ENCODE measurements at places on chromosomes 4 and X.

DNA sequence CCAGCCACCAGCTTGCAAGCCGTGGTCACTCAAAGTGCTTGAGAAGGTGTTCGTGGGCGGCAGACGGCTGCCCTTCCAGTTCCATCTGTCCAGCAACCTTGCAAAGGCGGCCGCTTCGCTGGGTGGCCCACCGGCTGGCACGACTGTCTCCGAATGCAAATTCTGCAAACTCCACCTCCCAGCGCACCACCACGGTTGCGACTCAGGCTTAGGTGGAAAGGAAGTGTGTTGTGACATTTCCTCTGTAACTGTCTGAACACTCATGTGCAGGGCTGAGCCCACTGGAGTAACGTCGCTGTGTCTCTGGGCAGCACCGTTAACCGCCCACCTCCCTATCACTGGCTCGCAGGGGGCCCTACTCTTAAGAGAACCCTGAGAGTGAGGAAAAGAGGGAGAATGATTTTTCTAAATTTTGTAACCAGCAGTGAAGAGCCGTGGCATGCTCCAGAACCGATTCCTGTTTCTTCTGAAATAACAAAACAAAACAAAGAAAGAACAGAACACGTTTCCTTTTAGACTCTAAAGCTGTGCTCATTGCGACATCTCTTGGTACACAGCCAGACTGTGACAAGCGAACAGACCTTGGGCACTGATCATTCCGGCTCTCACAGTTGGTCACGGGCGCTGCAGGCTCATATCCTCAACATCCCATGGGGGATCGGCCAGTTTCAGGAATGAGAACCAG, at the start of gene P2RY8:
Gene P2RY8, minus strand, starts transcription at position 155 of the 685 bp plus-strand sequence. CDS start 70,627 bp downstream, outside the sequence.
- peak; percentile 10 for DNase-seq

GRCh38 chr4:38684271-38684670, 20.3 kb downstream of the KLF3 start:
- DNase-seq: no peak

- DNase-seq: no peak
Observed at GRCh38 chr4:40269133-40269532, 66.0 kb upstream of the CHRNA9 start.

DNA sequence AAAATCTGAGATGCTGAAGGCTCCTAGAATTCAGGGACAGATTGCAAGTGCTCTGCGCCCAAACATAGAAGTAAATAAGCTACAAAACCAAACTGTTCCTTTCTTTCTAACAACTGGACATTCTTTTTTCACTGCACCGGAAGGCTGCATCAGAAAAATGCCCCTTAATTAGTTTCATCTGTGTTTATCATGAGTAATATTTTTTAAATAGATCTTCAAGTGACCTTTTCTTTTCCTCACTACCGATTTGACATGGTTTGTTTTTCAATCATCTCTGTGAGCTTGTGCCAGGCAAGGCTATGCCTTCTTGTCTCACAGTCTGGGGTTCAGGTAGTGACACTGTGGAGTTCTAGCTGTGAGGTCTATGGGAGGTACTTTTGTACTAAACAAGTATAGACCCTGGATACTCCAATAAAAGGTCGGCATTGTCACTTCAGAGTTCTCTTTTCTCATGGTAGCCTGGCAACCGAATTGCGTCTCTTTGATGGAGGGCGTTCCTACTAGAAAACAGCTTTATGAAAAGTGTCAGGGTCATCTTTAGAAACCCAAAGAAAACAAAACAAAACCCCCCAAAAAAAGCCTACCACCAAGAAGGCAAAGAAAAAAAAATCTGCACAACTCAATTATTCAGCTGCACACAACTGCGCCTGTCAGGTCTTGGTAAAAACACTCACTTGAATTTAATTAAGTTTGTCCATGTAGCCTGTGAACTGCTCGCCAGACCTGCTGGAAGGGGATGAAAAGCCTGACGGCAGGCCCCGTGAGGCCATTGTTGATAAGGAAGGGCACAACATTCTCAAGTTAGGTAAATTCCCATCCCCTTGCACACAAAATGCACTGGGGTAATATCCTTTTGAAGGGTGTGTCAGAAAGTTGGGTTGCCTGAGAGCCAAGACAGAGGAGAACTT, 22.8 kb upstream of the ADAMTS3 start:
- no peak for DNase-seq

DNA sequence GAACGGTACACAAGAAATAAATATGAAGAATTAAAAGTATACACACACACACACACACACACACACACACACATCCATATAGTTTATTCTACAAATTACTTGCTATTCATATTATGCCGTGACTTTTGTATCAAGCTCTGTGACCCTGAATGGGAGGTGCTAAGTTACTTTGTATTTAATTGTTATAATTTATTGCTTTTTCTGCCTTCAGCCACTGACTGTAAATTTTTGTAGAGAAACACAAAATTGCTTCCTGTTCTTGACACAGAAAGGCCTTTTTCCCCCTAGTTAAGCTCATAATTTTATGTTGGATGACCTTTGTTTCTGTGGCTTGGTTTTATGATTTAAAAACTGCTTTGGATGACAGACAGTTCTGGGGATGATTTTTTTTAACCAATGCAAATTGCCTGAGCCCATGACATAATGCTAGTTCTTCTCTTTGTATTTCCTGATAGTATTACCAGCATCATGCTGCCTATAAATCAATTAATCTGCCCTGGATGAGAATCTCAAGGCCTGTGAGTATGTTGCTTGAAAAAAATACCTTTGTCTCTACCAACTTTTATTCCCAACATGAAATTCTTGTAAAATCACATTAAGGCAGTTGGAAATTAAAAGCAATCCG, 140.0 kb downstream of the FMR1NB start:
- no peak for DNase-seq

GRCh38 chrX:108396188-108396891, 41.9 kb downstream of the COL4A6 start:
- no peak for DNase-seq

DNA sequence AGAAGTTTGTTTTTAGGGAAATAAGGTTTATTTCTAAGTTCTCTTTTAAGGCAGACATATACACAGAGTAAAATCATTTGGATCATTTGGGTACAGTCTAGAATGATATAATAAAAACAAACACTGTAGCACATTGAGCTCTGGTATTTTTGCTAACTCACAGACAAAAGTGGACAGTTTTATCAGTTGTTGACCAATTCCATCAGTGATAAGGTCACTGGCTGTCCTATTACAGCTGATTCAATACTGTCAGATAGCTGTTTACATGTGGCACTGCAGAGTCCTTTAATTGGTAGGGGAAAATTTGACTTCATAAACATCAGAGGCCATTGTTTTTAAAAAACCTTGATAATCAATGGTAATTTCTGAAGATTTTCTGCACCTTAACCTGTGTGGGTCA, 3.5 kb downstream of the IBSP start:
- DNase-seq: no peak

DNA sequence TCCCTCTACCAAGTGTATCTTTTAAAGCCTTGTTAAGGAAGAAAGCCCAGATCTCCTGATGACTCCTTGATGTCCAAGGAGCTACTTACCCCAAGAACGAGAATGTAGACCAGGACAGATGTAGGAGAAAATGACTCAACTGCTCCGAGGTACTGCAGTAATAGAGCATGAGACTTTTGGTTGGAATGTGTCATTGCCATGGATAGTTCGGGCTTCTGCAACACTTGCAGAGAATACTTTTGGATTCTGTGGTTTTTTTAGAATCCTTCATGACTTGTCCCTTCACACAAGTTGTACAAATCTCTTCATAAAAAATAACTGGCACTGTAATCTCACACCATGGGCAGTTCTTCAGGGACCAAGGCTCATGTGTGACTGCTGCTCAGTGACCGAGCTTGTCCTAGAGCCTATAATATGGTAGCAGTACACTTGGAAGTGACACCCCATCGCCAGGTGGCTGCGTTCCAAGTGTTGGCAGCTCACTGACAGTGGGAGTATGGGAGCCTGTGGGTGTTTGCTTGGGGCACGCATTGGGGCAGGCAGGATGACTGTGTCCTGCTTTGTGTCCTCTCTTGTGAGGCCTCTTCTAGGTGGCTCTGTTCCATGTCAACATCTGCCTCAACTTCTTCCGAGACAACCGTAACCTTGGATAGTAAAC, 87.9 kb upstream of the WDR1 start:
- no peak for DNase-seq

DNA sequence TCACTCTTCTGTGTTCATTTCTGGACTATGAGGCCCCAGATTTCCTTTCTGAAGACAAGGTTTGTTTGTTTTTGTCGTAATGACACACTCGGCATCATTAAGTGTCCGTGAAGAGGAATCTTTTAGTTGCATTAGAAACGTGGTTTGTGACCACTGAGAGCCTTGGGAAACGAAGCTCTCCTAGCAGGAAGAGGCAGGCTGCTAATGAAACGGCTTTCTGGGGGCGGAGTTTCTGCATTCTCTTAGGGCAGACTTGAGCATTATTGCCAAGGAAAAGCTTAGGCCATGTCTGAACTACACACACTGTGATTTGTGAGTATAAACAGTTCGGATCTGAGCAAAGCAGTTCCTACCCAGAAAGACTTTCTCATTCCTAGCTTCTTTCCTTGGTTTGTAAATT, 64.0 kb downstream of the SOX3 start:
- DNase-seq: no peak

DNA sequence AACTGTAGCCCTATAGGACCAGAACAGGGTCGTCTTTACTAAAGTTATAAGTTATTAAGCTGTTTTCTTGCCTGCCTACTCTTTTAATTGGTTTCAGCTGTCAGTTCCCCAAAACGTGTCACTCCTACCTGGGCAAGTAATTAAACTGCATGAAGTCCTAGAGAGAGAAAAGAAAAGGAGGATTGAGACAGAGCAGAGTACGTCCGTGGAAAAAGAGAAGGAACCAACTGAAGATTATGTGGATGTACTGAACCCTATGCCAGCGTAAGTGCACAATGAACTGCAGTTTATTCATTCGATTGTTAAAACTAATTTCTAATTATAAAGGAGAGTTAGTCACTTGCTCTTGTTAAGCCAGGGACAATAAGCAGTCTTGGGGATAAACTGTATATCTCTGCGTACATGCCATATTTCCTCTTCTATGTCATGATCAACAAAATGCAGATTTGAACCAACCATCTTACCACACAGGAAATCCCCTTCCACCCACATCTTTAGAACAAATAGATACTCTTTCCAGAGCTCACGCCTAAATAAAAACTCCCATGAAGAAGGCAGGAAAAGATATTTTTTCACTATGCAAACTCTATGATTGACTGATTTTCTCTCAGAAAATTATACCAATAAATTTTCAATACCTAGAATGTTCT, 22.8 kb downstream of the STAP1 start:
- no peak for DNase-seq

- no peak for DNase-seq
Observed at GRCh38 chrX:41516999-41517765, 70.0 kb downstream of the NYX start.

DNA sequence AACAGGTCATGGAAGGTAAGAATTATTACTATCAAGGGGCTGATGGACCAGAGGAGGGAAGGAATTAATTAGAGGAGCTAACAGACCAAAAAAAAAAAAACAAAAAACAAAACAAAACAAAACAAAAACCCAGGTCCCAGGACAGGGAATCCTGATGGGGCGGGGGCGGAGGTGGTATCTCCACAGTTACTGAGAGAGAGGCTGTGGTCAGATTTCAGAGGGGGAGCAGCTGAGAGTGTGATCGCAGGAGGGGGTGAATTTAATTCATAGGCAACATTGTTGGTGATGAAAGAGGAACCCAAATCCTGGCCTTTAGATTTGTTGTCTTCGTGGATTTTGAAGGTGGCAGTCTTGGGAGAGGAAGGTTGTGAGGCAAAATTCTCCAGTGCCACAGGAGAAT, 389.4 kb downstream of the UNC5C start:
- no peak for DNase-seq

GRCh38 chrX:85836868-85837267, 210.5 kb downstream of the CHM start:
- no peak for DNase-seq

GRCh38 chr4:53852343-53852742, 212.1 kb downstream of the CHIC2 start:
- no peak for DNase-seq

DNA sequence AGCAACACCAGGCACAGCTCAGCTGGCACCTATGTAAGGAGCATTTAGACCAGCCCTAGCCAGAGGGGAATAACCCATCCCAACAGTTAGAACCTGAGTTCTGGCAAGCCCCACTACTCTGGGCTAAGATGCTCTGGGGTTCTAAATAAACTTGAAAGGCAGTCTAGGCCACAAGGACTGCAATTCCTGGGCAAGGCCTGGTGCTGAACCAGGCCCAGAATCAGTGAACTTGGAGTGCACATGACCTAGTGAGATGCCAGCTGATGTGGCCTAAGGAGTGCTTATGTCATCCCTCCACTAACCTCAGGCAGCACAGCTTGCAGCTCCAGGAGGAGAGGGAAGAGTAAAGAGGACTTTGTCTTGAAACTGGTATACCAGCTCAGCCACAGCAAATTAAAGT, 7.6 kb upstream of the PRRG3 start:
- DNase-seq: no peak

DNA sequence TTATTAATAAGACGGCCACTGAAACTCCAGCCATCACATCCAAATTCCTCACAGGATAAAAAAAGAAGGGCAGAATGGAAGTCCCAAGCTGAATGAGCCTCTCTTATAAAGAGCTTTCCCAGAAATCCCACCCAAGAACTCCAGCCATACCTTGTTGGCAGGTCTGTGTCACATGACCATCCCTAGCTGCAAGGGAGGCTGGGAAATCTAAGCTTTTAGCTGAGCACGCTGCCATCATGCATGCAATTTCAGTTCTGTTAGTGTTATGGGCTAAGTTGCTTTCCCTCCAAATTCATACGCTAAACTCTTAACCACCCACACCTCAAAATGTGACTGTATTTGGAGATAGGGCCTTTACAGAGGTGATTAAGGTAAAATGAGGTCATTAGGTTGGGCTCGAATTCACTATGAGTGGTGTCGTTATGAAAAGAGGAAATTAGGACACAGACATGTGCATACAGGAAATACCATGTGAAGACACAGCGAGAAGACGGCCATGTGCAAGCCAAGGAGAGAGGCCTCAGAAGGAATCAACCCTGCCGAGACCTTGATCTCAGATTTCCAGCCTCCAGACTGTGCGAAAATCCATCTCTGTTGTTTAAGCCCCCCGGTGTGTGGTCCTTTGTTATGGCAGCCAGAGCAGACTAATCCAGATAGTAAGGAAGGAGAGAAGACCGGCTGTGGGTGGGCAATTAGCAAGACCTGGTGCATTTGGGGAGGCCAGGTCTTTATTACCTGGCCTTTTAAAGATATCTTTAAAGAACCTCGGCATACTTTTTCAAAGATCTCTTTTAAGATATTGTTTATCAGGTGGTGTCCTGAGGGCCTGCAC, 317.6 kb downstream of the BCOR start:
- DNase-seq: no peak

GRCh38 chr4:103244251-103244650, 46.1 kb upstream of the CENPE start:
- no peak for DNase-seq
